ENCODE measurements at places on chromosomes 5 and 9.

GRCh38 chr5:149237662-149238061 lies 34.0 kb upstream of the AFAP1L1 start:
- DNase-seq: no peak

GRCh38 chr9:20331095-20331685 lies 291.1 kb downstream of the MLLT3 start:
- DNase-seq: no peak

DNA sequence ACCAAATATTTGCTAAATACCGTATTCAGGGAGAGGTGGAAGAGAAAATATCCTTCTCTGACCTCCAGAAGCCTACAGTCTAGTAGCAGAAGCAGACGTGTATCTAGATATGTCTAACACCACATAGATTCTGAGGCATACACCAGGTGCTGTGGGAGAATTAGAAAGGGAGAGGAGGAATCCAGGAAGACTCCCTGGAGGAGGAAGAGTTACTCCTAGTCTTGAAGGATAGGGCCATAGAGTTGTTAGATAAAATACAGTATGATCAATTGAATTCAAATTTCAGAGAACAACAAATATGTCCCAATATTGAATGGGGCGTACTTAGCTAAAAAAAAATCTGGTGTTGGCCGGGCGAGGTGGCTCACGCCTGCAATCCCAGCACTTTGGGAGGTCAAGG lies 58.7 kb downstream of the TMOD1 start:
- DNase-seq: no peak

GRCh38 chr9:135262248-135262647 lies 174.8 kb downstream of the OLFM1 start:
- DNase-seq: no peak

DNA sequence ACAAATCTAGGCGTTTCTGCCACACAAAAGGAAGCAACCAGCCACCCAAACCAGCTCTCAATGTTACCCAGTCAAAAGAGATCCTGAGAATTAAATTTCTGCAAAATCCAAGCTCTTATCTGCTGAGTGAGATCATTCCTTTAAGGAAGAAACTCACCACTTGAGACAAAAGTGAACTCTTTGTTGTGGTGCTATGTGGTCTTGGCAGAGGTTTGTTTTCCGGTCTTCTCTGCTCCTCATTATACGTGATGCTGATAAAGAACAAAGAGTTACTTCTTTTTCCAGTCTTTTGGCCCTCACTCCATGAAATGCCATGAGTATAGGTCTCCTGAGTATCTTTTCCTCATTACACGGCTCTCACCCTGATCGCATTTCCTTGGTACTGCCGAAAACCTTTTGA lies 82.1 kb downstream of the PRKACG start:
- no peak for DNase-seq
